Naive B cell (primary cell): ENCODE measurements at places on chromosomes 12 and 14. TPM values are rescaled to one million over a fixed set of nuclear protein-coding genes. Genes with fewer than 3 reads are reported as not detected.

PIK3C2G gene
- polyA plus RNA-seq = not detected

DNA sequence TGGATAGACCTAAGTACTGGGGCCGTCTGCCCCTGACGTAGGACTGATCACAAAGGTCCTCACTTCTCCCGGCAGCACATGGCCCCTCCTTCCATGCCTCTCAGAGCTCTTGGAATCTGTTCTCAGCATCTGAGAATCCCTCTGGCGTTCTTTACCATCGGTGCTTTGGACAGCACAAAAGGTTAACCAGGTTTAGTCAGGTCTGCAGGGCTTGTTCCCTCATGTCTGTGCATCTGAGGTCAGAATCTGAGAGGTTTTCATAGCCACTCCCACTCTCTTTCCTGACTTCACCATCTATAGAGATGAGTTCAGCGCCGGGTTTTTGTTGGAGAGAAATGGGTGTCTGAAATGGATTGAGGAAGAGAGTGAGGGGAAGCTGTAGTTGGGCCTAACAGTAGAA is 130.0 kb upstream of the ARHGAP5 start:
- no peaks in the 10 kb centered on the region for H3K36me3 ChIP-seq
- peak overlapping the region; percentile 2 for H3K27ac ChIP-seq
- no peak for DNase-seq
- H3K27me3 ChIP-seq = peaks cover 8% of the 10 kb centered on the region
- no peak overlapping the region for H3K4me3 ChIP-seq

GLS2 gene
- polyA plus RNA-seq = 1.7 TPM

- no peak for DNase-seq
- peaks cover 23% of the 10 kb centered on the region for H3K27me3 ChIP-seq
- H3K4me1 ChIP-seq = no peaks in the 10 kb centered on the region
- H3K4me3 ChIP-seq = no peak overlapping the region
- H3K27ac ChIP-seq = no peak overlapping the region
These were observed 142.8 kb upstream of the FKBP4 start for GRCh38 chr12:2652011-2652400.

- DNase-seq = no peak
- no peak overlapping the region for H3K4me3 ChIP-seq
- H3K36me3 ChIP-seq = no peaks in the 10 kb centered on the region
- H3K27ac ChIP-seq = no peak overlapping the region
These were observed 99.1 kb upstream of the MED13L start for GRCh38 chr12:116376354-116377193.

GRCh38 chr12:4862809-4863208 is 46.9 kb upstream of the KCNA1 start:
- no peak overlapping the region for H3K27ac ChIP-seq
- no peak overlapping the region for H3K4me3 ChIP-seq
- no peaks in the 10 kb centered on the region for H3K36me3 ChIP-seq
- peaks cover 81% of the 10 kb centered on the region for H3K27me3 ChIP-seq
- DNase-seq = no peak

DNA sequence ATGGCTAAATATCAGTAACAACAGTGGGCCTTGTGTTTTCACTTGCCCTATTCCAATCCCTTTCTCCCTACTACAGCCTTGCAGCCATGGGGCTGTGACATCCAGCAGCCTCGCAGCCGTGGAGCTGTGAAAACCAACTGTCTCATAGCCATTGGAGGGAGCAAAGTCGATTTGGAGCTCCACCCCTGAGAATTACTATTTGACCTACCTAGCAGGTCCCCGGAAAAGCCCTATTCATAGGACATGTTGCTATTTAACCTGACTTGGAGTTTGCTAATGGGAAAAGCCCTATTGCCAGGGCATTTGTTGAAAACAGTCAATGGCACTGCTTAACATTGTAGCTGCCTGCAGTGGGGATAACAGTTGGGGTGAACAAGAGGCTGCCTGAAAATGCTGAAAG is 33.3 kb downstream of the ERG28 start:
- peak overlapping the region; percentile 44 for H3K27ac ChIP-seq
- no peak for DNase-seq
- peaks cover 27% of the 10 kb centered on the region for H3K27me3 ChIP-seq
- H3K4me1 ChIP-seq = peaks cover 16% of the 10 kb centered on the region

DNA sequence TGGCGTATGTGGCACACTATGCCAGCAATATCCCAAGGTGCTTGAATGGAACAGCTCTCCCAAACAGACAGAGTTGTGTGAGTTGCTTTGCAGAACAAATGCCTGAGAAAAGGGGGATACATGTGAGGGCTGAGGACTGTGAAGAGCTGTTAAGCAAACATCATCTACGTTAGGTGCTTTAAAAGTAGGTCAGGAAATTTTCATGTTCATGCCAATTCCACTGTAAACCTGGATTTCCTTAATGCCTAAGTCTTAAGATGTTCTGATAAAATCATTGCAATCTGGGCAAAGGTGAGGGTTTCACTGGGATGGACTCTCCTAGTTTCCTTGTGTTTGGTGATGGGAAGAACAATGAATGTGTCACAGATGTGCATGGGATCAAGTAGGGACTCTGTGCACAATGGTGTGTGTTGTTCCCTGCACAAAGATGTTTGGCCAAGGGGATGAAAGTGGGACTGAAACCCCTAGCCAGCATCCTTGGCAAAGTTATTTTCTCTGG is 227.9 kb downstream of the KTN1 start:
- H3K36me3 ChIP-seq = no peaks in the 10 kb centered on the region
- H3K4me1 ChIP-seq = peaks cover 6% of the 10 kb centered on the region
- no peak overlapping the region for H3K4me3 ChIP-seq
- DNase-seq = no peak
- H3K27ac ChIP-seq = no peak overlapping the region

- H3K27me3 ChIP-seq = no peaks in the 10 kb centered on the region
- H3K4me1 ChIP-seq = no peaks in the 10 kb centered on the region
- no peak overlapping the region for H3K4me3 ChIP-seq
These were observed 34.5 kb upstream of the CCT2 start for GRCh38 chr12:69550569-69551350.

DNA sequence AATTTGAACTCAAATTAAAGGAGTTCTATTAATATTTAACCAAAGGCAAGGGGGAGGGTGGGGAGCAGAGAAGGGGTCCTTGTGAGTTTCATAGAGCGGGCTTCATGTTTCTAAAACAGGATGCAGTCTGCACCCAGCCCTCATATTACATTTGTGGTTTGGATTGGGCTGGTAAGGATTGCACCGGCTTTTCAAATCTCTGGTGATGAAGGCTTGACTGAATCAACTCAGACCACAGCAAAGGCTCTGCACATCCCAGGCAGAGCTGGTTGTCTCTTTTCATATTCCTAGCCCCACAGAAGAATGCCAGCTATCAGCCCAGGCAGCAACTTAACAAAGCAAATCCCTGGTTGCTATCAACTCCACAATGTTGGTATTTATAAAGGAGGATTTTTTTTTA is 1221.4 kb downstream of the VRK1 start:
- no peaks in the 10 kb centered on the region for H3K27me3 ChIP-seq
- H3K4me3 ChIP-seq = no peak overlapping the region
- no peaks in the 10 kb centered on the region for H3K36me3 ChIP-seq

CD163L1 gene
- not detected for polyA plus RNA-seq

NOC4L gene
- polyA plus RNA-seq = 20.4 TPM

- no peak overlapping the region for H3K27ac ChIP-seq
- H3K4me3 ChIP-seq = no peak overlapping the region
- H3K4me1 ChIP-seq = no peaks in the 10 kb centered on the region
- DNase-seq = no peak
- H3K36me3 ChIP-seq = no peaks in the 10 kb centered on the region
These were observed 135.6 kb downstream of the SLC25A21 start for GRCh38 chr14:37036669-37037341.

DNA sequence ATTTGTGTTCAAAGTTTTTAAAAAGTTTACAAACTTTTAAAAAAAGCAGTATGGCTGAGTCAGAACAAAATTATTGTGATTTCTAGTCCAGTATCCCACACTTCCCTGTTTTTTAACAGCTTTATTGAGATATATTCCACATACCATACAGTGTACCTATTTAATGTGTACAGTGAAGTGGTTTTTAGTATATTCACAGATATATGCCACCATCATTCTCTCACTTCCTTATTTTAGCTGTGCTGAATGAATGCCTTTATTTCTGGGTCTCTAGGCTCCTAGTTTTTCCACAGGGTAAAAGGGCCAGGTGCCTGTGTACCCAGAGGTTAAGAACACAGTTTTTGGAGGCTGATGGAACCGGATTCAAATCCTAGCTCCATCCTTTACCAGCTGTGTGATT is 58.9 kb upstream of the SRSF5 start:
- peak overlapping the region; percentile 80 for H3K27ac ChIP-seq
- H3K4me1 ChIP-seq = peaks cover 54% of the 10 kb centered on the region
- H3K36me3 ChIP-seq = peaks cover 18% of the 10 kb centered on the region
- DNase-seq = peak; percentile 12
- H3K27me3 ChIP-seq = no peaks in the 10 kb centered on the region
- no peak overlapping the region for H3K4me3 ChIP-seq

- H3K36me3 ChIP-seq = no peaks in the 10 kb centered on the region
- peaks cover 5% of the 10 kb centered on the region for H3K27me3 ChIP-seq
These were observed 212.8 kb upstream of the CCDC196 start for GRCh38 chr14:66273261-66273832.

DNA sequence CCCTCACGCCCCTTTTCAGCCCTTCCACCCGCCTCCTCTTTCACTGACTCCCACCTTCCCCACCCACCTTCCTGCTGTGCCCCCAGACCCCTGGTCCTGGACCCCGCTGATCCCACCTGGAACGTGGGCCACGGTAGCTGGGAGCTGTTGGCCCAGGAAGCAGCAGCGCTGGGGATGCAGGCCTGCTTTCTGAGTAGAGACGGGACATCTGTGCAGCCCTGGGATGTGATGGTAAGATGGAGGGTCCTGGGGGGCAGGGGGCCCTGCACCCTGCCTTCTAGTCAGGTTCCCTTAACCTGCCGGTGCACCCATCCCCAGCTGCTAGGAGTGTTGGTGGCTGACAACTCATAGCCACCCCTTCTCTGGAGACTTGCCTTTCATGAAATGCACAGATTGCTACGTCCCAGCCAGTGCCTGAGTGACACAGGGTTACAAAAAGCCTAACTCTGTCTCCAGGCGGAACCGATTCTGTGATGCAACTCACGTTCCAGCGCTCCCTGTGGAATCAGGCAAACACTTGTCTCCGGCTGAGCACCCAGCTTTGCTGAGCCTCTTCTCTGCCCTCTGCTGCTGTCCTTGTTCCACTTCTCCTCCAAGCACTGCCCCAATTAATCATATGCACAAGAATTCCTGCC is 15.0 kb upstream of the OAS2 start:
- H3K27me3 ChIP-seq = no peaks in the 10 kb centered on the region
- no peak for DNase-seq
- H3K4me1 ChIP-seq = no peaks in the 10 kb centered on the region
- no peak overlapping the region for H3K27ac ChIP-seq
- H3K4me3 ChIP-seq = no peak overlapping the region
- peaks cover 46% of the 10 kb centered on the region for H3K36me3 ChIP-seq

ZNF10 gene
- polyA plus RNA-seq = 22.0 TPM
